Spinal cord (tissue), 10 donors: ENCODE measurements at places on chromosomes 7 and 10. TPM values are rescaled to one million over a fixed set of nuclear protein-coding genes. Genes with fewer than 3 reads are reported as not detected.
A peak's percentile ranks its signal among the peaks of the same experiment; 100 is the strongest.

GRIFIN gene
- 0.41 TPM for polyA plus RNA-seq

DNA sequence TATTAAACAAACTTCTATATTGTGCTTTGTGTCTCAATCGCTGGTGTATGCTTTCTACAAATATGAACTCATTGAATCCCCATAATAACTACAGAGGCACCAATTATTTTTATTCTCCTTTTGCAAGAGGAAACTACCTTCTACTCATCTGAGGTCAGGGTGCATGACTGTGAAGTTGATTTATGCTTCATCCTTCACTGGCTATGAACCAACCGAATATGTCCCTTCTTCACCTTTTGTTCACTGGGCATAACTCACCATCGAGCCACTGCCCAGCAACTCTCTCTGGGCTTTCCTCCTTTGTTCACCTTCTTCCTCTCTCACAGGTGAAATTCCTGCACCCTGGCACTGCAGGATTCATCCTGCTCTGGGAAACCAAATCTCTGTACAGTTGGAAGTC, 61.3 kb upstream of the PFKP start:
- DNase-seq, result no peak
- no peak overlapping the region for H3K4me3 ChIP-seq
- no peak overlapping the region for H3K27ac ChIP-seq
- no peaks in the 10 kb centered on the region for H3K36me3 ChIP-seq
- no peaks in the 10 kb centered on the region for H3K27me3 ChIP-seq

CUTC gene
- polyA plus RNA-seq, result 23.9 TPM

- peaks cover 82% of the 10 kb centered on the region for H3K36me3 ChIP-seq
- no peak overlapping the region for H3K4me3 ChIP-seq
- DNase-seq, result no peak
- peak overlapping the region; percentile 69 for H3K27ac ChIP-seq
Observed at GRCh38 chr7:2248984-2249694, 7.1 kb downstream of the NUDT1 start.

AKR1C4 gene
- polyA plus RNA-seq, result not detected

GRM8 gene
- 19.2 TPM for polyA plus RNA-seq

GRID1 gene
- 29.8 TPM for polyA plus RNA-seq

DNA sequence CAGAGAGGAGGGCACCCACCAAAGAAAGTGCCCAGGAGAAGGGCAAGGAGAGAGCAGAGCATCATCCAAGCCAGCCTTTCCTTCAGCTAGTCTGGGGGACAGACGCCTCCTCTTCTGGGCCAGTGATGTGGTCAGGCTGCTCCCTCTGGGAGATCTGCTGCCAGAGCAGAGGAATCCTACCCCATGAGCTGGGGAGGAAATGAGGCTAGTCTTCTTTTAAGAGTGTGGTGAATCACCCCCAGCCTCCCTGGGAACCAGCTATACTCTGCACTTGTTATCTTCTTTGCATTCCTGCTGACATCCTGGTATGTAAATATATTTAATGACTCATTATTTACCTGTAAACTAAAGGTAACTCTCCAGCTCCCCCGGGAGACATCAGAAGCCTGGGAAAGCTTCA, 41.6 kb upstream of the EPHB6 start:
- H3K27ac ChIP-seq, result no peak overlapping the region
- no peaks in the 10 kb centered on the region for H3K27me3 ChIP-seq
- peaks cover 6% of the 10 kb centered on the region for H3K4me1 ChIP-seq
- DNase-seq, result no peak
- H3K4me3 ChIP-seq, result no peak overlapping the region
- no peaks in the 10 kb centered on the region for H3K36me3 ChIP-seq

- no peak for DNase-seq
- no peaks in the 10 kb centered on the region for H3K27me3 ChIP-seq
- no peaks in the 10 kb centered on the region for H3K4me1 ChIP-seq
- H3K27ac ChIP-seq, result no peak overlapping the region
Observed at GRCh38 chr7:40709062-40709964, 574.5 kb downstream of the SUGCT start.

GRCh38 chr10:81472927-81473470, 402.0 kb upstream of the NRG3 start:
- no peak overlapping the region for H3K27ac ChIP-seq
- H3K4me3 ChIP-seq, result no peak overlapping the region
- H3K4me1 ChIP-seq, result no peaks in the 10 kb centered on the region
- no peaks in the 10 kb centered on the region for H3K27me3 ChIP-seq
- no peaks in the 10 kb centered on the region for H3K36me3 ChIP-seq

DNA sequence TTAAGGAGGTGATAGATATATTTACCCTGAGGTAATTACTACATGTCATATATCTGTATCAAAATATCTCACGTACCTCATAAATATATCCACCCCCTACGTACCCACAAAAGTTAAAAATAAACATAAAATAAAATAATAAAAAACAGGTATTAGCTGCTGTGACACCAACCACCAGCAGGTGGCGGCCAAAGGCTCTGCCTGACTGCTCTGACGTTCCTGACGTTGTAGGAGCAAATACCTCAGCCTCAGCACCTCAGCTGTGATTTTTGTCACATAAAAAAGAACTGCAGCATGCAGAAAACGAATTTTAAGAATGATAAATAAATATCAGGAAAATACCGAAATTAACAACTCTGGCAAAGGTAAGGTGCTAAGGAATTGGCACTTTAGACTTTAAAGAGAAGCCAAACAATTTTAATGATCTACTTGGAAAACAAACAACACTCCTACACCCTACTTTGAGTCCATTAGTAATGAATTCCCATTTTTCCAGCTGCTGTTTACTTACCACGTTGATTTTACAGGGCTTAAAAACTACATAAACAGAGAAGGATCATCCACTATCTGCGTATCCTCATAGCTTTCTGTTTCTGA, 125.4 kb upstream of the TARP start:
- H3K36me3 ChIP-seq, result no peaks in the 10 kb centered on the region
- no peak for DNase-seq
- no peak overlapping the region for H3K27ac ChIP-seq
- H3K4me3 ChIP-seq, result no peak overlapping the region
- H3K27me3 ChIP-seq, result no peaks in the 10 kb centered on the region

GRCh38 chr7:150568714-150569113, 1.5 kb downstream of the GIMAP4 start:
- no peak overlapping the region for H3K4me3 ChIP-seq
- no peak for DNase-seq
- H3K4me1 ChIP-seq, result no peaks in the 10 kb centered on the region
- no peaks in the 10 kb centered on the region for H3K27me3 ChIP-seq
- no peaks in the 10 kb centered on the region for H3K36me3 ChIP-seq
- H3K27ac ChIP-seq, result no peak overlapping the region

- H3K4me3 ChIP-seq, result no peak overlapping the region
- no peaks in the 10 kb centered on the region for H3K27me3 ChIP-seq
- DNase-seq, result no peak
- H3K36me3 ChIP-seq, result no peaks in the 10 kb centered on the region
- H3K27ac ChIP-seq, result peak overlapping the region; percentile 65
- H3K4me1 ChIP-seq, result no peaks in the 10 kb centered on the region
Observed at GRCh38 chr7:13016592-13017332, 329.3 kb downstream of the ARL4A start.

LRRTM3 gene
- 28.5 TPM for polyA plus RNA-seq

CTNNA3 gene
- 15.3 TPM for polyA plus RNA-seq

- DNase-seq, result no peak
- no peaks in the 10 kb centered on the region for H3K36me3 ChIP-seq
- no peaks in the 10 kb centered on the region for H3K27me3 ChIP-seq
- H3K4me1 ChIP-seq, result peaks cover 3% of the 10 kb centered on the region
Observed at GRCh38 chr7:35553519-35553918, 141.4 kb downstream of the HERPUD2 start.

DNA sequence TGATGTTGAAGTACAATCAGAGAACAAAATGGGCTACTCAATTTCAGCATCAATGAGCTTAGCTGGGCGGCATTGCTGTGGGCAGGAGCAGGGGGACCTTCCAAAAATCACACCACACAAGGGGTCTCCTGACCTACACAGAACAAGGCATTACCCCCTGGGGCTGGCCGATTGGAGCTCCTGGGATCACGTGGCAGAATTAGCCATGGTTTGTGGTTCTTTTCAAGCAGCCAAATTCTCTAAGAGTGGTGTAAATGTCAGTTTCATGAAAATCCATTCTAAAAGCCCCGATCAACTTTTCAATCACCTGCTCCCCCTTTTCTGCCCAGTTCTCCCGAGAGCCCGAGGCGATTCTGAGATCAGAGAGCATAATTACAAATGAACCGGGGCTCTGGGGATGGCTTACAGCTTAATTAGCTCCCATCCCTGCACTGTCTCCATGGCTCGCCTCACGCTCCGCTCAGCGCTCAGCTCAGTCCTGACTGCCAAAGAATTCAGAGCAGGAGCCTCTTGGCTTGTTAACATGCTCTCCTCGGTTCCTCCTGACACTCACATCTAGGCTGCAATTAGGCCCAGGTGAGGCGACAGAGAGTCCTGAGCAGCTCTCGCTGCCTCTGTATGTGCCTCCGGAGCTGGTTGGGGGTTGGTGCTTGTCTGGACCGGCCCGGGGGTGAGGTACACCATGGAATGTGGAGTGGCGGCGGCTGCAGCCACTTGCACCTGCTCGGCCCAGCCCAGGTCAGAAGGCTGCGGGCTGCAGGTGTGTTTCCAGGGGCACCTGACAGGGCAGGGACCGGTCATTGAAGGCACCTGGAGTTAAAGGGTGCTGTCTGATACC, 111.8 kb downstream of the WDR11 start:
- peaks cover 4% of the 10 kb centered on the region for H3K27me3 ChIP-seq
- no peak overlapping the region for H3K4me3 ChIP-seq
- DNase-seq, result no peak
- H3K4me1 ChIP-seq, result peaks cover 21% of the 10 kb centered on the region
- H3K27ac ChIP-seq, result no peak overlapping the region

DNA sequence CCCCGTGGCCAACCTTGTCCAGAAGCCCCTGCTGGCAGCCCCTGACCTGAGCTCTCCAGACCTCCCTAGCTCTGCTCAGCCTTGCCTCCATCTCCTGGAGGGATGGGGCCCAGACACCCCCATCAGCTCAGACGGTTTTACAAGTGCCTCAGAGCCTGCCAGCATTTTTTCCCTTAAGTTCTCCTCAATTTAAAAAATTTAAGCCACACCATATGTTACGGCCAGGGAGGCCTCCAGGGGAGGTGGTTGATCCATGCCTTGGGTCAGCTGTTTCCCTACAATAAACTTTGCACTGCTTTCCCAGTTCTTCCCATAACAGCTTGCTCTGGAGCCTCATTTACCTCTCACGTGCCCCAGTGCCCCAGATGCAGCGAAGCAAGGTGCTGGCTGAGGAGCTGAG, 143.5 kb downstream of the RGS10 start:
- H3K4me1 ChIP-seq, result peaks cover 25% of the 10 kb centered on the region
- H3K36me3 ChIP-seq, result peaks cover 5% of the 10 kb centered on the region
- H3K27me3 ChIP-seq, result no peaks in the 10 kb centered on the region
- H3K27ac ChIP-seq, result no peak overlapping the region
- H3K4me3 ChIP-seq, result no peak overlapping the region

FOXK1 gene
- polyA plus RNA-seq, result 30.6 TPM

GRCh38 chr10:9285690-9286089, 1231.2 kb downstream of the GATA3 start:
- no peak overlapping the region for H3K27ac ChIP-seq
- H3K36me3 ChIP-seq, result no peaks in the 10 kb centered on the region
- H3K4me3 ChIP-seq, result no peak overlapping the region
- H3K27me3 ChIP-seq, result no peaks in the 10 kb centered on the region
- DNase-seq, result no peak
- no peaks in the 10 kb centered on the region for H3K4me1 ChIP-seq

GRCh38 chr7:19020062-19020461, 97.4 kb downstream of the TWIST1 start:
- DNase-seq, result no peak
- no peak overlapping the region for H3K4me3 ChIP-seq
- no peaks in the 10 kb centered on the region for H3K4me1 ChIP-seq
- no peaks in the 10 kb centered on the region for H3K27me3 ChIP-seq
- no peaks in the 10 kb centered on the region for H3K36me3 ChIP-seq
- H3K27ac ChIP-seq, result no peak overlapping the region

CTTNBP2 gene
- polyA plus RNA-seq, result 33.7 TPM

SLC13A1 gene
- not detected for polyA plus RNA-seq

GRCh38 chr10:31623947-31624346, 304.7 kb downstream of the ARHGAP12 start:
- DNase-seq, result no peak
- peaks cover 9% of the 10 kb centered on the region for H3K4me1 ChIP-seq
- H3K4me3 ChIP-seq, result no peak overlapping the region
- no peak overlapping the region for H3K27ac ChIP-seq

KBTBD2 gene
- 45.0 TPM for polyA plus RNA-seq

GRCh38 chr7:329691-330281, 39.8 kb downstream of the FOXL3 start:
- DNase-seq, result no peak
- H3K4me1 ChIP-seq, result peaks cover 49% of the 10 kb centered on the region
- H3K27me3 ChIP-seq, result peaks cover 14% of the 10 kb centered on the region
- no peaks in the 10 kb centered on the region for H3K36me3 ChIP-seq
- no peak overlapping the region for H3K27ac ChIP-seq
- H3K4me3 ChIP-seq, result no peak overlapping the region

GRCh38 chr7:22291977-22292376, 65.0 kb downstream of the RAPGEF5 start:
- no peak overlapping the region for H3K27ac ChIP-seq
- no peak for DNase-seq
- no peaks in the 10 kb centered on the region for H3K4me1 ChIP-seq
- no peak overlapping the region for H3K4me3 ChIP-seq
- no peaks in the 10 kb centered on the region for H3K36me3 ChIP-seq

- H3K36me3 ChIP-seq, result no peaks in the 10 kb centered on the region
- peaks cover 2% of the 10 kb centered on the region for H3K27me3 ChIP-seq
- no peak for DNase-seq
- no peak overlapping the region for H3K27ac ChIP-seq
- no peak overlapping the region for H3K4me3 ChIP-seq
Observed at GRCh38 chr7:155188821-155189581, 108.7 kb upstream of the INSIG1 start.

CLRN3 gene
- 0.36 TPM for polyA plus RNA-seq

DNA sequence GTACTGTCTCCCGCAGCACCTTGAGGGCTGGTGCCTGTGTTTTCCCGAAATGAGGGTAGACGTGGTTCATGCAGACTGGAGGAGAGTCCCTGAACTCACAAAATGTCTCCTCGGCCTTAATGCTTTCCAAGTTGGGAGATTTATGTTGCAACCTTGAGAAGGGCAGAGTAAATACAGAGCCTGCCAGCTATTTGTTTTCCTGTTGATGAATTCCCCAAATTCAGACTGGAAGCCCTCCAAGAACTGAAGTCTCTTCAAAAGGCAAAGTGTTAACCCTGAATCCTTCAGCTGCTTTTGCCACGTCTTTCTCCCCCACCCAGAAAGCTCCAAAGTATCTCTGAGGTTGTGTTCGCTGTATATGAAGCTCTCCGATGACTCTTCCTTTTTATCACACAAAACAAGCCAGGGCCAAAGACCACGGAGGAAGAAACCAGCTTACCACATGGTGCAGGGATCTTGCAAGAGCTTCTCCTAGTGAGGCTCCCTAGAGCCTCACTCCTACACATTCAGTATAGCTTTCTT, 254.7 kb upstream of the NFE2L3 start:
- no peaks in the 10 kb centered on the region for H3K36me3 ChIP-seq
- no peak overlapping the region for H3K4me3 ChIP-seq
- H3K4me1 ChIP-seq, result peaks cover 16% of the 10 kb centered on the region
- no peak for DNase-seq
- H3K27ac ChIP-seq, result no peak overlapping the region

- H3K4me3 ChIP-seq, result no peak overlapping the region
- H3K4me1 ChIP-seq, result peaks cover 22% of the 10 kb centered on the region
- H3K36me3 ChIP-seq, result no peaks in the 10 kb centered on the region
- H3K27me3 ChIP-seq, result no peaks in the 10 kb centered on the region
Observed at GRCh38 chr10:30598105-30598776, 31.3 kb downstream of the LYZL2 start.

OPN1SW gene
- polyA plus RNA-seq, result 2.3 TPM
